ENCODE measurements at places on chromosomes 4 and X. TPM values are rescaled to one million over a fixed set of nuclear protein-coding genes. Genes with fewer than 3 reads are reported as not detected.

Gene MAOB
- total RNA-seq: 0.29 TPM

Gene MAP9
- total RNA-seq: 4.7 TPM

Gene TRPC5OS
- not detected for total RNA-seq

Gene ADH7
- not detected for total RNA-seq

Gene TEX13D
- total RNA-seq: not detected

Gene CXCL11
- total RNA-seq: 0.20 TPM

Gene FDCSP
- not detected for total RNA-seq

Gene MAGEA1
- total RNA-seq: 0.12 TPM

Gene SLC39A8
- total RNA-seq: 10.3 TPM

Gene CT45A8
- total RNA-seq: not detected

Gene LRRC66
- total RNA-seq: 0.18 TPM

Gene LUZP4
- not detected for total RNA-seq

Gene TLR2
- 0.79 TPM for total RNA-seq

Gene MEPE
- not detected for total RNA-seq

Gene CNGA2
- not detected for total RNA-seq
